ENCODE measurements at places on chromosomes 7 and 10. TPM values are rescaled to one million over a fixed set of nuclear protein-coding genes. Genes with fewer than 3 reads are reported as not detected.

CRCP gene
- total RNA-seq: 38.0 TPM

PRR15 gene
- 101 TPM for total RNA-seq

CPXM2 gene
- total RNA-seq: not detected

AIMP2 gene
- 116 TPM for total RNA-seq

NKX1-2 gene
- total RNA-seq: not detected

ANKRD1 gene
- 0.08 TPM for total RNA-seq

SPDYE9 gene
- not detected for total RNA-seq

LIPF gene
- total RNA-seq: not detected

NOBOX gene
- total RNA-seq: not detected

NPC1L1 gene
- 0.13 TPM for total RNA-seq

RELN gene
- total RNA-seq: not detected

AEBP1 gene
- total RNA-seq: not detected

HOXA2 gene
- total RNA-seq: 6.6 TPM

FAM13C gene
- total RNA-seq: not detected

MYO3A gene
- total RNA-seq: not detected

DPY19L1 gene
- 15.0 TPM for total RNA-seq

CCL24 gene
- not detected for total RNA-seq

PRPS1L1 gene
- total RNA-seq: not detected

CYTH3 gene
- 3.1 TPM for total RNA-seq

PNLIPRP1 gene
- not detected for total RNA-seq

SFTPA1 gene
- not detected for total RNA-seq

COX15 gene
- 18.2 TPM for total RNA-seq

MINPP1 gene
- 22.5 TPM for total RNA-seq

FZD8 gene
- 1.1 TPM for total RNA-seq

ATRNL1 gene
- total RNA-seq: not detected

GIMAP8 gene
- not detected for total RNA-seq

SUN3 gene
- total RNA-seq: not detected

NCF1 gene
- total RNA-seq: not detected

GPR85 gene
- not detected for total RNA-seq

SLC13A1 gene
- not detected for total RNA-seq

ENO4 gene
- total RNA-seq: 0.13 TPM

PTF1A gene
- not detected for total RNA-seq

CYP2C19 gene
- not detected for total RNA-seq

GTPBP4 gene
- total RNA-seq: 52.3 TPM

FOXI2 gene
- total RNA-seq: not detected

FGFR2 gene
- total RNA-seq: 29.2 TPM

SLC26A3 gene
- not detected for total RNA-seq

GRID2IP gene
- total RNA-seq: not detected

GSAP gene
- 3.7 TPM for total RNA-seq

COBL gene
- 7.6 TPM for total RNA-seq

PDE1C gene
- total RNA-seq: not detected

TACR2 gene
- total RNA-seq: 2.2 TPM

CALHM1 gene
- total RNA-seq: not detected

FGF8 gene
- not detected for total RNA-seq

TBX20 gene
- total RNA-seq: not detected
